ENCODE measurements at places on chromosomes 2 and 18. TPM values are rescaled to one million over a fixed set of nuclear protein-coding genes. Genes with fewer than 3 reads are reported as not detected.

The RTKN gene
- 95.3 TPM for total RNA-seq

The PCBP1 gene
- total RNA-seq = 322 TPM

The ERFE gene
- 0.43 TPM for total RNA-seq

- DNase-seq = no peak
Observed at GRCh38 chr2:227462972-227463931, 8.7 kb upstream of the AGFG1 start.

- no peak for DNase-seq
Observed at GRCh38 chr2:17306219-17306618, 212.0 kb downstream of the RAD51AP2 start.

GRCh38 chr2:27965841-27966240, 75.3 kb downstream of the BABAM2 start:
- no peak for DNase-seq

All from upper lobe of left lung (tissue), 6 donors.